ENCODE measurements at places on chromosomes 16 and 17.

GRCh38 chr17:76911299-76912017 lies 43.3 kb downstream of the MGAT5B start:
- no peak for DNase-seq

DNA sequence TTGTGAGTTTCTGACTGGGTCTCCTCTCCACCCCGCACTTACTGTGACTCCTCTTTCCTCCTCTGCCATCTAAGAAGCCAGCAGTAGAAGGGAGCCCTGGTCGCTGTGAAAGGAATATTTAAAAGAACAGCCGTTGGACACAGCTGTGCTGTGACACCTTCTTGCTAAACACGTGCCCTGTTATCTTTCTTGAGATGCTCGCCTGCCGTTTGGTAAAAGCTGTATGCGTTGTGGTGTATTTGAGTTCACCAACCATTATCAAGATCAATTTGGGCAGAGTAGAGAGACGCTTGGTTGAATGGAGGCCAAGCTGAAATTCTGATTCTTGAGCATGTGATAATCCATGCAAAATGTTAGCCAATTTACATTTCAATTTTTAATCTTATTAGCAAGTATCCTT lies 3.8 kb downstream of the GID4 start:
- no peak for DNase-seq

- no peak for DNase-seq
Measured at GRCh38 chr17:50536683-50537646, 4.4 kb downstream of the EPN3 start.

GRCh38 chr16:4987580-4988374 lies 29.6 kb downstream of the SEC14L5 start:
- DNase-seq, result no peak

DNA sequence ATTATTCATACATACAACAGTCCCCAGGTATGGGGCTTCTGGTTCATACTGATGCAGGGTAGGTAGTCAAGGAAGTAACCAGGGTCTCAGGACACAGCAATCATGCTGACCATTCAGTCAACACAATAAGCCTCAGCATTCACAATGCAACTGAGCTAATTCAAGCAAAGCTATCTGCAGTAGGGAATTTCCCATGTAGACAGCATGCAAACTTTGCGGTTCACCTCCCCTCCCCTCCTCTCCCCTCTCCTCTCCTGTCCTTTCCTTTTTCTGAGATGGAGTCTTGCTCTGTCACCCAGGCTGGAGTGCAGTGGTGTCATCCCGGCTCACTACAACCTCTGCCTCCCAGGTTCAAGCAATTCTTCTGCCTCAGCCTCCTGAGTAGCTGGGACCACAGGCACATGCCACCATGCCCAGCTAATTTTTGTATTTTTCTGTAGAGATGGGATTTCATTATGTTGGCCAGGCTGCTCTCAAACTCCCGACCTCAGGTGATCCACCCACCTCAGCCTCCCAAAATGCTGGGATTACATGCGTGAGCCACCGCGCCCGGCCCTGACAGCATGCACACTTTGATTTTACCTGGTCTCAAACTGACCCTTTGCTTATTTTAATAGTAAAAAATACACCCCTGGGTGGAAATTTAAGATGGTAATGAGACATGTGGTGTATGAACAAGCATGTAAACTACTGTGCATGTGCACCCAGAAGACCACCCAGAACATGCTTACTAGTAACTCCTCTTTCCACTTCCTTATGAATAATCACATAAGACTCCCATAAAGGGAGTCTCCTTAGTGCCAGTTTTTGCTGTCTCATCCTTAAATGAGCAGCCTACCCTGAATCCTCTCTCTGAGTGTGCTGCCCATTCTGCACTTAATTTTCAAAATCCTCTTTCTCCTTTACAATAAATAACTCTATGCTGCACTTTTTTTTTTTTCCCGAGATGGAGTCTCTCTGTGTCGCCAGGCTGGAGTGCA lies 9.3 kb upstream of the RNF135 start:
- DNase-seq, result no peak

DNA sequence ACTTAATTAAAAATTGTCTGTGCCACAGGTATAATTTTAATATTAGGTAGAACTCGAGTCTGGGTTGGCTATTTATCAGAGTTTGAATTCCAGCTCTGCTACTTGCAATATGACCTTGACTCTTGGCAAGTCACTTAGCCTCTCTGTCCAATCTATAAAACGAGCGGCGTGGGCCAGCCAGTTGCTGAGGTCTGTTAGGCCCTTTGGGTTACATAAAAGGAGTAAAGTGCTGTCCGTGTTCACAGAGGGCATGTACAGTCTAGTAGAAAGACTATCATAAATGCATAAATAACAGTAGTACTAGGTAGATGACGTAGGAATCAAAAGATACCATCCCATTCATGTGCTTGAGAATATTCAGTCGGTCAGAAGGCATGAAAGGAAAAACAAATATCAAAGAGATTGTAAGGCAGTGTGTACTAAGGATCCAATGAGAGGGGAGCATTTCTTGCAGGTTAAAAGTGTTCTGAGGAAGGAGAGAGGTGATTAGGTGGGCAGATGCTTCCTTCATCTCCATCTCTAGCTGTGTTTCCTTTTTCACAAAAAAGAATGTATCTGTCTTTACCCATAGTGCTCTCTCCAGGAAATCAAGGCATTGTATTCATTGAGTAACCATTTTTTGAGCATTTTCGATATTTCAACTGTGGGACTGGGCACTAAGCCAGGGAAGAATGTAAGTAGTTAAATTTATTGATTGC lies 2.4 kb downstream of the TNRC6A start:
- DNase-seq, result no peak

- no peak for DNase-seq
Measured at GRCh38 chr16:53832896-53833544, 129.1 kb downstream of the FTO start.

DNA sequence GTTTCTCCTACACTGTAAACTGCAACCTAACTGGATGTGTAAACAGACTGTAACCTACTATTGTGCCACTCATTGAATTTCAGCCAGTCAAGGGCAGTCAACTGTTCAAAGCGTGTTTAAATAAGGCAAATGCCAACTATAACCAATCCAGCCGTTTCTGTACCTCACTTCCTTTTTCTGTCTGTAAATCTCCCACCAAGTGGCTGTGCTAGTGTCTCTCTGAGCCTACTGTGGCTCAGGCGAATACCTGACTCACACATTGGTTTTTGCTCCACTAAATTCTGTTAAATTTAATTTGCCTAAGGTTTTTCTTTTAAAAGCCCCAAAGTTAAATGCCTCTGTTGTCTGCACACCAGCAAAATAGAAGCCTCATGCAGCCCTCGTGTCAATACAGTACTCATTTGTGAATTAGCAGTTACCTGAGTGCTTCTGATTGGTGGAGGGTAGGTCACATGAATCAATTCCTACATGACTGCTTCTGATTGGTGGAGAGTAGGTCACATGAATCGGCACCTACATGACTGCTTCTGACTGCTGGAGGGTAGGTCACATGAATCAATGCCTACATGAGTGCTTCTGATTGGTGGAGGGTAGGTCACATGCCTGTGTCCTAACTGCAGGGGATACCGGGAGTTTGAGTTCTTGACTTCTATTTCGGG lies 31.1 kb upstream of the CCR7 start:
- no peak for DNase-seq

DNA sequence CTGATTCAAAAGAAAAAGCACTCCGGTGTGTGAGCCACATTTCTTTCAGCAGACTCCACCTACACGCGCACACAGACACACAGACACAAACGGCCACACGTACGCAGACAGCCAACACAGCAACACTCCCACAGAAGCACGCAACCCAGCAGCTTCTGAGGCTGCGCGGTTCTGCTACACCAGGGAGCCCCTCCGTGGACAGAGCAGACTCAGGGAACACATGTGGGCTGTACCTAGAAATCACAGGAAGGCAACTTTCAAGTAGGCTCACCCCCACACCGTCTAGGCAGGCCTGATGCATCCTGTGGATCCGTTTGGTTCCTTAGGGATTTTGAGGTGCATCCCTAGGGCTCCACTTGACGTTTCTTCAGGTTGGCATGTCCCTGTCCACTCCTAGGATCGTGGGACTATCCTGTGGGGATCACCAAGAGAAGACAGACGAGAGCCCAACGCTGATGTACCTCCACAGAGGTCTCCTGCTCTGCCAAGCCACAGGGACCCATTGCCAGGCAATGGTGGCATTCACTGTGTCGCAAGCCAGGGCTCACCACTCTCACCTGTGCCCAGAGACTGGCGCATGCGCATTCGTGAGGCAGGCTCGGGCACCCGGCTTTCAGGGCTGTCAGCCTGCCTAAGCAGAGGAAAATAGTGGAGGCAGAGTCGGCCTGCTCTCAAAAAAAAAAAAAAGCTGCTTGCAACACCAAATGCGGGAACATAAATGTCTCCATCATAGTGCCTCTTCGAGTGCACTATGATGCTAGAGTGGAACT lies 2333.3 kb downstream of the TP53TG3F start:
- no peak for DNase-seq

Measured in GM04504 (cell line).